Fibroblast of upper back skin (primary cell): ENCODE measurements at places on chromosomes 3 and 15.
A peak's percentile ranks its signal among the peaks of the same experiment; 100 is the strongest.

- no peak for DNase-seq
Observed at GRCh38 chr3:50696276-50696675, 21.5 kb downstream of the DOCK3 start.

DNA sequence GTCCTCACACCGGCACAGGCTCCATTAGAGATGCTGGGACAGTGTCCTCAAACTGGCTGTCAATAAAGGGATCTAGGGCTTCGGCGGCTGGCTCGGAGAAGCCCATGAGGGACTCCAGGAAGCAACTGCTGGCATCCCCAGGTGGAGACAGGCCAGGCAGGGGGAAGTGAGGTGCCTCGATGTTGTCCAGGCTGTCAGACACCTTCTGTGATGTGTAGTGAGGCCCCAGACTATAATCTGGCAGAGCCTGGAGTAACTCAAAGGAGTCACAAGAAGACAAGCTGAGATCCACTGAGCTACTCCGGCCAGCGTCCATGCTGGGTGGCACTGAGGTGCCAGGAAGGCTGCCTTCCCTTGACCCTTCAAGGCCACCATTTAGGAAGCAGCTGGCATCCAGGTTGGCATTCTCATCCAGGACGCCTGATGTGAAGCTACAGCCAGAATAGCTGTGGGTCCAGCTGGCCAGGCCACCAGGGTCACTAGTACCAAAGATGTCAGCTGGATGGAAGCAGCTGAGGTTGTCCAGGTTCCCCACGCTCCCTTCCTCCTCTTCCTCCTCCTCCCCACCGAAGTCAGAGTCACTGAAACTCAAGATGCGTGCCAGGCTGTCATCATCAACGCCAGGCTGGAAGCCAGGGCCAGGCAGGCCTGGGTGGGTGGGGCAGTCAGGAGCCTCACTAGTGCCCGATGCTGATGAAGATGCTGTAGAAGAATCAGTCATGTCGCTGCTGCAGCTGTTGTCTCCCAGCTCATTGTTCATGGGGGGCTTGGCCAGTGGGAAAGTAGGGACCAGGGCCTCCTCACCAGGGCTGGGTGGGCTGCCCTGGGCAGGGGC, 10.1 kb downstream of the CSRNP1 start:
- no peak for DNase-seq

DNA sequence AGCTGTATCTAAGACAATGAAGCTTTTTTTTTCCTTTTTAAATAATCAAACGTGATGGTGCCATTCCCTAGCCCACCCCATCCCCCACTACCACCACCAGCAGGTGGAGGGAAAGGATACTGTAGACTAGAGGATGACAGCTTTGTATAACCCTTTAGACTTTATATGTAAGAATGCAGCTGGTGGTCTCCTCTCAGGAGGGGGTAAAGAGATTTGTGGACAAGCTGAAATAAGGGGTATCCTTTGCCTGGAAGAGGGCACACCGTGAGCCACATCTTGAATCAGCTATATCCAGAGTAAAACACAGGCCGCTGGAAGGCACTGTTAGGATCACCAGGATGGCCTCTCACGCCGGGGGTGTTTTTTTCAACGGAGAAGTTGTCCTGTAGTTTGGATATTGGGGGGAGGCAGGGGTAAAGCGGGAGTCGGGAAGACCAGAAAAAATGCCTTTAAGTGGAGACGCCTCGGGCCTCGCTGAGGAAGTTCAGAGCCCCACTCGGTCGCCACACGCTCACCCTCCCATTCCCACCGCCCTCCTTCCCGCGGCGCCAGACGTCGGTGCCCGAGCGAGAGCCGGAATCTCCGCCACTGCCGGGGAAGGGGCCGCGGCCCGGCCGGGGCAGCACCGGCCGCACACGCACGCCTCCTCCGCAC, 986 bp downstream of the KPNA4 start:
- no peak for DNase-seq

DNA sequence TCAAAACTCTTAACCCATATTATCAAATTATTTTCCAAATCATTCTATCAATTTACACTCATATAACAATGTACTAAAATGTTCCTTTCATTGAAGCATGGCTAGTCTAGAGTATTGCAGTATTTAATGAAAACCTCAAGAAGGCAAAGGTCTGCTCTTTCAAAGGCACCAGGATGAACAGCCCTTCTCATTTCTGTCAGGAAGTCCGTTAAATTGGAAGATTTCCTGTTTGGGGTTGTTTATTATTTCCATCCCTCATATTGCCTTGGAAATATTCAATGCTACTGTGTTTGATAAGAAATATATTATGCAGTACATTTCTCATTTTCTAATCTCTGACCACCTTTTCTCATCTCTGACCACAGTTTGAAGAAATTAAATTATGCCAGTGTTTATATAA, 25.1 kb downstream of the ACKR4 start:
- DNase-seq, result no peak

DNA sequence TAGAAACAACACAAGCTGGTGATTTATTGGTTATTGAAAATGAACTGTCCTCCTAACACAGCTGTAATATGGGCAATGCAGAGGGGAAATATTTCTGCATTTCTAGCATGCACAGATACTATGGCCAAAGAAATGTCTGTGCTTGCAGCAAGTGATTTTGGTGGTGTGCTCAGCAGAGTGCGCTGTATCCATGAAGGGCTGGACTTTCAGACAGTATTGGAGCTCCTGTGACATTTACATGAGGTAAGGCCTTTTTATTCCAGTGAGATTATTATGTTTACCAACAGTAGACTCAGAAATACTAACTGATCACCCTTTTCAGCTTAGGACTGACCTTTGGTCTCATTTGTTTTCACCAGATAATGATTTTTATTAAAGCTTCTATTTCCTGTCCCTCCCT, 1302.6 kb upstream of the EPHA6 start:
- no peak for DNase-seq

- peak; percentile 32 for DNase-seq
Observed at GRCh38 chr15:61115679-61116078, 113.4 kb downstream of the RORA start.

DNA sequence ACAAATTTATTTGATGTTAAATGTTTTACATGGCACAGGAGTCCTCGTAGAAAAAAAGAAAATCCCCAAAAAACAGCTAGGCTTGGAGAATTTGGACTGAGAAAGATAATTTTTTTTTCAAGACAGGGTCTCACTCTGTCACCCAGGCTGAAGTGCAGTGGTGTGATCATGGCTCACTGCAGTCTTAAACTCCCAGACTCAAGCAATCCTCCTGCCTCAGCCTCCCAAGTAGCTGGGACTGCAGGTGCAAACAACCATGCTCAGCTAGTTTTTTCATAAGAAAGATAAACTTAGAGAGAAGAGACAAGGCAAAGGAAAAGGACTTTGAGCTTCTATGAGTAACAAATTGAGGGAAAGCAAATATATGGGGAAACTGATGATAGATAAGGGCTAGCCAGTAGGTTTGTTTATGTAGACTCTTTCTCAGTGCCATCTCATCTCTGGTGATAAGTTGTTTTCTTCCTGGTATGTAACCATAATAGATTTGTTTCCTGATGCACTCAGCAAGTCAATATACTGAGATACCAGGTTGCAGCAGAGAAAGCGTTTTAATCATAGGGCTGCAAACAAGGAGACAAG, 13.1 kb upstream of the TRMT10C start:
- no peak for DNase-seq

DNA sequence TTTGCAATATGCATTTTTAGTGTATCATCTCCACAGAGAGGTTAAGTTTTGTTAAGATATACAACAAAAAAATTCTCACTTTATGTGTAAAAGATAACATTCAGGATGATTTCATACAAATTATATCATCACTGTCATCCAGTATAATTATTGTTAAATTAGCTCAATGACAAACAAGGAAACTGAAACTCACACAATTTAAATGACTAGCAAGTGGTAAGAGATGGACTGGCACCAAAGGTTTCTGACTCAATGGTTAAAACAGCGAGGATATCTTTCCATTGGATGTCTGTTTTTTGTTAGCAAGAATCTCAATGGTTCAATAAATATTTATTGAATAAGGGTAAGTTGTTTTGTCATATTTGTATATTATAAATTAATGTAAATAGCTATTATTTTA, 22.6 kb downstream of the CIP2A start:
- no peak for DNase-seq

DNA sequence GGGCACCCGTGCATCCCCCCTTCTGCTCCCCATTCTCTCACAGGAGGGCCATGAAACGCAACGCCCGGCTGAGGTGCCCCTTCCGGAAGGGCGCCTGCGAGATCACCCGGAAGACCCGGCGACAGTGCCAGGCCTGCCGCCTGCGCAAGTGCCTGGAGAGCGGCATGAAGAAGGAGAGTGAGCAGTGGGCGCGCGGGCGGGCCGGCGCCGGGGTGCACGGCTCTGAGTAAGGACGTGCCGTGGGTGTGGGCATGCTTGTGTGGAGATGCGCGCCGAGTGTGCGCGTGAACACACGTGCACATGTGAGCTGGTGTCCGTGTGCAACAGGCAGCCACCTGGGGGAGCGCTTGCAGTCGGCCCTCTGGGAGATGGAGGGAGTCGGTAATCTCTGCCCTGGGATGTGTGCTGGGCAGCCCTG, 28.1 kb downstream of the NR1I2 start:
- peak; percentile 34 for DNase-seq
